ENCODE measurements at places on chromosomes 4 and X.
A peak's percentile ranks its signal among the peaks of the same experiment; 100 is the strongest.

DNA sequence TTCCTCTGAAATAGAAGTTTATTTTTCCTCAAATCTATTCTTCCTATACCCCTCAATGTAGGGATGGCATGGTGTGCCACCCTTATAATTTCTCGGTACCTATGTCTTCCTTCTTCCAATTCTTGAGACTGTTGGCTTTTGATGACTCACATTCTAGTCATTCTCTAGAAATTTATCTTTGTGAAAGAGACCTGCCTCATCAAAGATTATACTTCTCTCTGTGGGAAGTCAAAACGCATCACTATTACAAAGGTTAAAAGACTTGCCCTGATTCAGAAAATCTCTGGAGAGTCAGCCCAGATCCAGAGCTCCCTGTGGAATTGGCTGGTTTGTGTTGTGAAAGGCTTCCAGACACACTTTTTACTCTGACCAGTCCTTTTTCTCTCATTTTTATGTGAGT is 65.9 kb upstream of the FSTL5 start:
- DNase-seq: no peak

- DNase-seq: no peak
These were observed 49.3 kb upstream of the HMX1 start for GRCh38 chr4:8920969-8921368.

DNA sequence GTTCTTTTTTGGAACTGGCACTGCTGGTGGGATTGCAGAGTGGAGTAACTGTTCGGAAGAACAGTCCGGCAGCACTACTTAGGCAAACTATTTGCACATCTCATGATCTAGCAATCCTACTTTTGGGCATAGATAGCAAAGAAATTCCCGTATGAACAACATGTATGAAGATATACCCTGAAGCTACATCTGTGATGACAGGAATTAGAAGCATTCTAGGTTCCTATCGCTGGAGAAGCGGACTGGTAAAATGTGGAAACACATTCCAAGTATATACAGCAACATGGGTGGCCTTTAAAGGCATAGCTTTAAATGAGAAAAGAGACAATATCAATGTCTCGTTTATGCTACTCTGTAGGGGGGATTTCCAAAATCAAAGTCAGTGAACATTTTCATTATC is 3.1 kb downstream of the DCAF16 start:
- peak; percentile 35 for DNase-seq

- DNase-seq: peak; percentile 42
These were observed 18.2 kb downstream of the MRFAP1 start for GRCh38 chr4:6658597-6659075.

- DNase-seq: peak; percentile 59
These were observed 3.1 kb upstream of the FGB start for GRCh38 chr4:154559494-154560418.
